Stimulated activated CD4-positive, alpha-beta T cell treated with anti-CD3 and anti-CD28 coated beads, Interleukin-1b, Interleukin-23, amount 100 ng/mL, for 1 hour (primary cell): ENCODE measurements at places on chromosomes 12 and 14.

- DNase-seq, result no peak
These were observed 5.6 kb upstream of the NPAS3 start for GRCh38 chr14:32932914-32933628.

- DNase-seq, result no peak
These were observed 245.9 kb downstream of the CHST11 start for GRCh38 chr12:104702565-104703139.

DNA sequence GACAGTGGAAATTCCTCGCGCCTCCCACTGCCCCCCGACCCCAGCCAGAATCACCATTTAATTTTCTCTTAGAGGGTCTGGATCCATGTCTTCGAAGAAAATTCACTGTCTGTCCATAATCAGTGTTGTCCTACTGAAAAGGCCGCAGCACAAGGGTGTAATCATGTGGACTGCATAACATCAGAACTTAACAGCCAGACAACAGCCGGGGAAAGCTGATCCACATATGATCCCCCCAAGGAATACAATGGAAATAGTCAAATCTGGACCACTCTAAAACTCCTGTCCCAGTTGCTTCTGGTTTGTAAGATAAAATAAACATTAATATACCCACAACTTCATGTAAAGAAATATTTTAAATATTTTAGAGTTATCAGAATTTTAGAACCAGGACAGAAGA lies 177.5 kb downstream of the SSPN start:
- no peak for DNase-seq

GRCh38 chr14:74702293-74702692 lies 10.6 kb downstream of the AREL1 start:
- DNase-seq, result no peak

GRCh38 chr12:80894179-80894578 lies 43.6 kb downstream of the LIN7A start:
- DNase-seq, result no peak

DNA sequence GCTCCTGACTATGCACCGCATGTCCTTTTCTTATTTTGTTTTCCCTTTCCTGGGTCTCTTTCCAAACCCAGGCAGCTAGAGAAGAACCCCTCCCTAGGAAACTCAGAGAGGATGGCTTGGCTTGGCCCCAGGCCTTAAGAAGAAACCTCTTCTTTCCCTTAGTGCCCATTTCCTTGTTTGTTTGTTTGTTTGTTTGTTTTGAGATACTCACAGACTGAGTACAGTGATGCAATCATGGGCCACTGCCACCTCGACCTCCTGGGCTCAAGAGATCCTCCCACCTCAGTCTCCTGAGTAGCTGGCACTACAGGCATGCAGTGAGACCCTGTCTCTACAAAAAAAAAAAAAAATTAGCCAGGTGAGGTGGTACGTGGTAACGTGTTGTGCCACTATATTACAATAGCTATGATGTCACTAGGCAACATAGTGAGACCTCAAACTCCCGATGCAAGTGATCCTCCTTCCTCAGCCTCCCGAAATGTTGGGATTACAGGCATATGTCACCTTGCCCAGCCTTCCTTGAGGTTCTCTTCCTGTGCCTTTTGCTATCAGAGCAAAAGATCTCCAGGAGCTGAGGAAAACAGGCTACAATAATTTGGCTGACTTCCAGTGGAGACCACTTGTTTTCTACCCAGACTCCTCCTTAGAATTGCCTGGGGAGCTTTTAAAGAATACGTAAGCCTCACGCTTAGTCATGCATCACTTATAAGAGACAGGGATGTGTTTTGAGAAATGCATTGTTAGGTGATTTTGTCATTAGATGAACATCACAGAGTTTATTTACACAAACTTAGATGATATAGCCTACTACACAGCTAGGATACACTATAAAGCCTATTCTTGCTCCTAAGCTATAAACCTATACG lies 34.5 kb upstream of the LGALS3 start:
- no peak for DNase-seq

GRCh38 chr14:91361233-91361811 lies 56.3 kb downstream of the CCDC88C start:
- no peak for DNase-seq

GRCh38 chr12:53259891-53260290 lies 8.2 kb upstream of the ESPL1 start:
- DNase-seq, result no peak

DNA sequence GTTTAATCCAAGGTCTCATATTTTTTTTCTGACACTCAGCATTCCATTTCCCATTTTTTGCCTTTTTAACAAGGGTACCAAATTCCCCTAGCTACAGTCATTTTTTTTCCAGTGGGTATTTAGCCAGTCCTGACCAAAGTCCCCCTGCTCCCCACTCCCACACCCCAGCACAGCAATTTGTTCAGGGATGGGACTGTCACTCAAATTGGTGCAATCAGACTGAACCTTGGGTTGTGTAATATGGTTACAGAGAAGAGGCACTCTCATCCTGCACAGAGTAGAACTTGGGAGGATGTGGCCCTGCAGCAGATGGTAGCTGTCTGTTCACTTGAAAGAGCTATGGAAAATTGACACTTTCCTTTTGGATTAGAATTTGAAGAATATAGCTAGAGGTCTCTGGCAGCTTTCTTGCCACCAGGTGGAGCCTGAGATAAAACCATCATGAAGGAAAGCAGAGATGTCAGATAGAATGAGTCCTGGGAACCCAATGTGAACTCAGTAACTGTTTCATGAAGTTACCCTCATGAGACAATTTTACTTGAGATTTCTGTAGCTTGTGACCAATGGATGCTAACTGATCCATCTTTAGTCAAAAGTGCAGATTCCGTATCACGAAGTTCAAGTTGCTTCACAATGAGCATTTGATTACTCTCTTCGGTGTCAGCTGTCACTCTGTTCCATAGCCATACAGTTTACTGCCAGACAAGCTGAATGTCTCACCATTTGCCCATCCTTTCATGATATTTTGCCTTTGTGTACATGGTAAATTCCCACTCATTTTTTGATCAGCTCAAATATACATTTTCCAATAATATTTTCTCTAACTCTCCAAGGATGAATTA lies 394.0 kb upstream of the SYT1 start:
- DNase-seq, result no peak

DNA sequence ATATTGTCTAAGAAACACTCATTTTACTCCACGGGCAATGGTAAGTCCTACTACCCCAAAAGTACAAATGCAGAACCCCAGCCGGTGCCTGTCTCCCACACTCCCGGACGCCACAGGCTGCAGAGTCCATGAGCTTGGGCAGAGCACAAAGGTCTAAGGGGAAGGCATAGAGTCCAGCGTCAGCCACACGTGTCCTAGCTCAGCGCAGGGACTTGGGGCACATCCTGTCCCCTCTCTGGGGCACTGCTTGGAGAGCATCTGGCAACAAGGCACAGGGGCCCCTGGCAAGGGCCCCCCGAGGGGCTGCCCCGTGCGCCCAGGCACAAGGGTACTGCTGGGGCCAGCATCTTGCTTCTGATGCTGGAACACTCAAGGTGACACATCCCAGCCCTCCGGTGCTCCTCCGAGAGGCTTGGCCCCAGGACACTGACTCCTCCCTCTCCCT lies 58.4 kb downstream of the BCL11B start:
- DNase-seq, result no peak

- DNase-seq, result no peak
These were observed 5.7 kb downstream of the FAM177A1 start for GRCh38 chr14:35051796-35052195.

- peak; percentile 38 for DNase-seq
These were observed 3.6 kb downstream of the CFAP73 start for GRCh38 chr12:113152835-113153814.

GRCh38 chr14:40119321-40119720 lies 687.1 kb upstream of the FBXO33 start:
- no peak for DNase-seq

GRCh38 chr12:88413646-88414045 lies 166.6 kb downstream of the KITLG start:
- no peak for DNase-seq

GRCh38 chr12:1655225-1655788 lies 26.3 kb downstream of the WNT5B start:
- DNase-seq, result no peak

DNA sequence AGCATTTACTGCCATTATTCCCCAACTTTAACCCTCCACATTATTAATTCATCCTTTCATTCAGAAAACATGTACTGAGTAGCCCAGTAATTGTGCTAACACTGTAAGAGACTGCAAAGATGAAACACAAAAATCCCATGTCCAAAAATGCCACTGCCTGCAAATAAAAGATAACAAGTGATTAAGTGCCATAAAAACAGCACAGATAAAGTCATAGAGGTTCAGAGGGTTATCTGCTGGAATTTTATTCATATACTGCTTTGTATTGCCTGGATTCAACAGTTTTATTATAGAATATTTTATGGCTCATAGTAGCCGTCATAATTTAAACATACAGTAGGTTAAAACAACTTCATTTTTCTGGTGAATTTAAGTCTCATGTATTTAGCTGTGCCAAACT lies 177.9 kb downstream of the KICS2 start:
- no peak for DNase-seq

- DNase-seq, result no peak
These were observed 252.7 kb downstream of the LRFN5 start for GRCh38 chr14:41859336-41859735.

GRCh38 chr14:38063711-38064320 lies 143.9 kb upstream of the SSTR1 start:
- DNase-seq, result no peak

DNA sequence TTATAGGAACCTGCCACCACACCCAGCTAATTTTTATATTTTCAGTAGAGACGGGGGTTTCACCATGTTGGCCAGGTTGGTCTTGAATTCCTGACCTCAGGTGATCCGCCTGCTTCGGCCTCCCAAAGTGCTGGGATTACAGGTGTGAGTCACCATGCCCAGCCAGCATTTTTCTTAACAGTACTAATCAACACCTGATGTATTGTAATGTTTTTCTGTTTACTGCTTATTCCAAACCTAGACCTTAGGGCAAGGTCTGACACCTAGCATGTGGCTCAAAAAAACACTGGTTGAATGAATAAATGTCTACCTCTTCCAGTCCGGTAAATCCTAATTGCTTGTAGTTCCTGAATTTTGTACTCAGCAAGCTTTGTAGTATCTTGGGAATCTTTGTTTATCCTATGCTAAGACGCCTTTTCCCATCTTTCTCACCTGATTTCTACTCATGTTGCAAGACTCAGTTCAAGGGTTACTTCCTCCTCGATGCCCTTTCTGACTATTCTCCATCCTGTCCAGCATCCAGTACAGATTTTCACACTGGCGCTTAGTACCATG lies 2.8 kb downstream of the PAN2 start:
- no peak for DNase-seq

GRCh38 chr12:7162691-7163114 lies 26.8 kb upstream of the PEX5 start:
- no peak for DNase-seq

- no peak for DNase-seq
These were observed 221.3 kb downstream of the ANO2 start for GRCh38 chr12:5723711-5724252.

- DNase-seq, result no peak
These were observed 176.6 kb upstream of the CDKN3 start for GRCh38 chr14:54220071-54220703.

DNA sequence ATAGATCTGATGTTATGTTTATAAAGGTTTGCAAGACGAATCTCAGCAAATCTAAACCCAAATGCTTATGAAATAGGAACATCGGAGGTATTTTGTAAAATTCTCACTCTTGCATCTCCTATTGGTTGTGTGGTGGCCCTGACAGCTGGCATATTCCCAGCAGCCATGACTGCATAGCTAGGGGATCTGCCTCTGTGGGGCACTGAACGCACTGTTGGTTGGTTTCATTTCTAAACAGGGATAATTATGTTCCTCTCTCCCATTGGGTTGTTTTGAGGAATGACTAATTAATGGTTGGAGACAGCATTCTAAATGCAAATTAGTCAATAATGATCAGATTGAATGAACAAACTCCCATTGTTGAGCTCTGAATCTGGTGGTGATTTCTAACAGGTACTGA lies 2.7 kb upstream of the BEST3 start:
- DNase-seq, result no peak

GRCh38 chr12:77777274-77777673 lies 53.4 kb upstream of the NAV3 start:
- DNase-seq, result no peak

DNA sequence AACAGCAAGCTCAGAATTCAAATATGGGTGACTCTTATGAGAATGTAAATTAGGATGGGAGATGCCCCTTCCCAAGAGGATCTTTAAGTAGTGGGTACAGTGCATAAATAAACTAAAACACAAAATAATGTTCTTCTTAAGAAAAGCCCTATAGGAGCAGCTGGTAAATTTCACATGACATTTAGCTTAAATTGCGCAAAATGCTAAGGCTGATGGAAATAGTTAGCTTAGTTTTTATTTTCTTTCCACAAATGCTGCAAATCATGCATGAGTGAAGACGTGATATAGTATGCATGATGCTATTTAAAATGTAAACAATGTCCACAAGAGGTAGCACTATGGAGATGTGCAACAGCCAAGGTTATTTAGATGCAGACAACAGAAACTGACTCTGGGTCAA lies 328.1 kb downstream of the ATP23 start:
- no peak for DNase-seq

DNA sequence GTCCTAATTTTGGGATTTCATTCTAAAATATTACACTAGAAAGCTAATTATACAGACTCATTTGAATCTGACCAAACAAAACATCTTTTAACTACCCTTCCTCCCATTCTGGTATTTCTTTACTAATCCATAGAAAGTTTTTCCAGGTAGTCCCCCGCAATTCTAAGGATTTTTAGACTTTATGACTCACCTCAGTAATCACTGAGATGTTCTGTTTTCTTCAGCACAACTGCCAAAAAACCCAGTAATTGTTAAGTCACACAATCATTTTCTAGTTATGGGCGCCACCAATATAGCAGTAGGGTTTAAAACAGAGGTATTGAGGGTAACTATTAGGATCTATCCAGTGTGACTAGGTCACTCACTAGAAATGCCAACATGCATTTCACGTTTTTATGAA lies 1.6 kb upstream of the ARID4A start:
- no peak for DNase-seq
